ENCODE measurements at places on chromosomes 16 and 17.

DNA sequence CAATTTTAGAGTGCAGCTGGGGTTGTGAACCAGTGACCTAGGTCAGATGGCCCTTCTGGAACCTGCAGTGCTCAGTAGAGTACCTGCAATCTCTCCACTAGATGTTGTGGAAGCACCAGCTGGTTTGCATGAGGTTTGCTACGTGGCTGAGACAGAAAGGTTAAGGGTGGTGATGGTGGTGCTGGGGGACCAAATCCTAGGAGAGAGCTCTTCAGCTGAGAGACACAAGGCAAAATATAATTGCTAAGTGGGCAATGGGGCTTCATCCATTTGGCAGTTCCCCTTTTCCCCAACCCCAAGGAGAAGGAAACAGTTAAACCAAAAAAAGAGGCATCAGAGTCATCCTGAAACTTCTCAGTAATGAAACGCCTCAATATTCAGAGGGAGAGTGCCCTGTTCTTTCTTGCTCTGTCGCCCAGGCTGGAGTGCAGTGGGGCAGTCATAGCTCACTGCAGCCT lies 13.9 kb downstream of the ITPRIPL2 start:
- DNase-seq: no peak

DNA sequence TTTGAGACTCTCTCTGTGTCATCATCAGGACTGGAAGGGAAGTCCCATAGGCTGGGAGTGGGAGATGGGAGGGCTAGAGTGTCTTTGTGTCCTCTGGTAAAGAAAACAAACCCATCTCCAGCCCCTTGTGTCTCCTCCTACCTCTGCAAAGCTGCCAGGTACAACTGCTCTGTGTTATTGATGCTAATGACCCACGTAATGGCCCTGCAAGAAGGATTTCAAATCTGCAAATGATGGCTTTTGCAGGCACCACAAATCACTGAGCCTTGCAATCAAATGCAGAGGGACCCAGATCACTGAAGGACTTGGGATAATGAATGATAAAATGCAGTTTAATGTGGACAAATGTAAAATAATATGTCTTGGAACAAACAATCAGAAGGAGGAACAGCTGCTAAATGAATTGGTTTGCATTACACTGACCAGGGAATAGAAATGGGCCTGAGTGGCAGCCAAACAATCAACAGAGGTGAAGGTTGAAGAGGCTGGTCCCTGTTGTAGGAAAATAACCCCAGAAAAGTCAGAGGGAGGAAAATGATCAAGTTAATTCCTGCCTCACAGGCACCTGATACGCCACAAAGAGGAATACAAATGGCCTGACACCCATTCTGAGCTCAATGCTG lies 425.1 kb downstream of the UTP18 start:
- no peak for DNase-seq

- peak; percentile 27 for DNase-seq
These were observed 51.8 kb upstream of the JPH3 start for GRCh38 chr16:87550495-87550961.

DNA sequence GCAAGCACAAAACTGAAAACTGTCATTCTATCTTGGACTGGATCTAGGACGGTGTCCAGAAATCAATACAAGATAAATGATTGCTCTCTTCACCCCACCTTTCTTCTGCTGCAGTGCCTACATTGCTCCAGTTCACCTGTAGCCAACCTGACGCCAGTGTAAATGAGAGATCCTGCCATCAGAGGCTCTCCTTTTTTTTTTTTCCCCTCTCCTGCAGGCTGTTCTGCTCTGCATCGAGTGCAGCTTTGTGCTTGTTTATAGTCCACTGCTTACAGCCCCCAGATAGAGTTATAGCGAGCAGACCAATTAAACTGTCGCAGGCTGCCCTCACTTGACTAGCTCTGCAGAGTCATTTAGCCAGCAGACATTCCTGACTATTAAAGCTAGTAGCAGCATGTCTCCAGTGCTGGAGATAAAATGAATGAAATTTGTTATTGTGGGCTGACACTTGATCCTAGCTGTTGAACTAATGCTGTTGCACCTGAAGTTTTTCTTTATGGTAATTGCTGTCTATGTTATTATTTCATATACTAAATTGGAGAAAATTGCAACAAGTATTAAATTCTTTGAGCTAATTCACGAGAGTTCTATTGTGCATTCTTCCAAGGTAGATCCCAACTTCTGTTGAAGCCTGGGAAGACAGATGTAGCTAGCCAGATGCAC lies 257.1 kb downstream of the FTO start:
- no peak for DNase-seq

DNA sequence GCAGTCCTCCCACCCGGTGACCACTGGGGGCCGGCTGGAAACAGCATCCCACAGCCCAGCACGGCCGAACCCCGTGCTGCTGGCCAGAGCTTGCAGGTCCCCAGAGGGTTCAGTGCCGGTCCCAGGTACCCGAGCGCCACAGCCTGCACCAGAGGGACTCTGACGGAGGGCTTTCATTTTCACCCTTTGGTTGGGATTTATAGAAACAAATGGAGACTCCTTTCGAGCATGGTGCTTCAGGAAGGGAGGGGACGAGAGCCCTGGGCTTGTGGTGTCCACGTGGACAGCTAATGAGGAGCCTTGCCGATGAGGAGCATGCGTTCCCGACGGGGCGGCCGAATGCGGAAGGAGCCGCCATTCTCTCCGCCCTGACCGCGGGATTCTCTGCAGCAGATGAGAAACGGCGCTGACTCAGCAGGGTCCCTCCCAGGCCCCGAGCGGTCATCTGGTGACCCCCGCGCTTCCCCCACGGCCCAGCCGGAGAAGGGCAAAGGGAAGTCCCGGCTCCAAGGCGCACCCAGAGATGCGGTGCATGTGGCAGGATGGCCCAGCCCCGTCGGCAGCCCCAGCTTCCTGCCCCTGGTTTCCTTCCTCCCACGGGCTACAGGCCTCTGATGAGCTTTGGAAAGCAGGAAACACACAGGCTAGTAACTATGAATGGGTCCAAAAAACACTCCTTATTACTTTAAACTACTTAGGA lies 9.8 kb downstream of the SLC38A10 start:
- DNase-seq: peak; percentile 36

GRCh38 chr17:29549177-29549923 lies 17.5 kb downstream of the ABHD15 start:
- no peak for DNase-seq

- DNase-seq: no peak
These were observed 20.5 kb downstream of the PEMT start for GRCh38 chr17:17570798-17571716.

- DNase-seq: no peak
These were observed 16.7 kb downstream of the CCR7 start for GRCh38 chr17:40548491-40548981.

DNA sequence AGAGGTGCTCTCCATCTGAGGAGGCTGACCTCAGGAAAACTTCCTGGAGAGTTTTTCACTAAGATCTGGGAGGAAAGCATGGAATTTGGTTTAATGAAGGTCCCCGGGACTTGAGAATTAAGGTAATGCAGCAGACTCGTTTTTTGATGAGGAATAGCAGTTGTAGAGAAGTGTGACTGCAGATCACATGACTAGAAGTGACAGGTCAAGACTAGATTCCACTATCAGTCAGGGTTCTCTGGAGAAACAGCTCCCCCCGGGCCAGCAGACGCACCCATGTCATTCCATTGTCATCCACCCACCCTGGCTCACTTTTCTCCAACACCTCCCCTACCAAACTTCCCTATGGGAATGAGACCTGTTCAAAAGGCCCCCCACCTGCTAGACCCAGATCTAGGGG lies 1.9 kb upstream of the DHRS13 start:
- no peak for DNase-seq

- DNase-seq: no peak
These were observed 66.3 kb downstream of the CHD9 start for GRCh38 chr16:53121043-53121620.

GRCh38 chr16:18797746-18798145 lies 3.6 kb downstream of the ARL6IP1 start:
- no peak for DNase-seq

GRCh38 chr17:18172531-18173278 lies 10.9 kb upstream of the ALKBH5 start:
- DNase-seq: no peak

DNA sequence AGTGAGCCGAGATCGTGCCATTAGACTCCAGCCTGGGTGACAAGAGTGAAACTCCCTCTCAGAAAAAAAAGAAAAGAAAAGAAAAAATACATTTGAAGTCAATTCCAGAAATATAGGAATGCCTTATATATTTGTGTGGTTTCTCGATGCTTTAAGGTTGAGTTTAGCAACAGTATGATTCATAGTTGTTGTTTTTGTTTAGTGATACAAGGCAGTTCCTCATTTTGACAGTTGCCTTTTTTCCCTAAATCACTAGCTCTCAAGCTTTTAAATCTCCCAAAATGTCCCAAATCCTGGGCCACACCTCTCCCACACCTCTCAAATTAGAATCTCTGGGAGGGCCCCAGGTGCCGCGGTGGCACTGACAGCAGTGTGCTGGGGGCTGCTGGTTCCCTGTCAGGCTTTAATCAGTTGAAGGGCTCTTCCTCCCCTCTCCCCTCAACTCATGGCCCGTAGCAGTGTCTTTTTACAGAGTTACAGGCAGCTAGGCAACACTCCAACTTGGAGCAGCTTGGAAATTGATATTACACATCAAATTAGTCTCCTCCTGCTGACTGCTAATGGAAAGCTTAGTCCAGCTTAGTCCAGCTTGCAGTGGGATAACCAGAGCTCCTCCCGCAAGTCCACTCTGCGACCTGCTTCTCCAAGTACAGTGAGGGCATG lies 58.4 kb downstream of the EPN2 start:
- no peak for DNase-seq

GRCh38 chr17:81329927-81330883 lies 35.1 kb upstream of the SLC38A10 start:
- no peak for DNase-seq

DNA sequence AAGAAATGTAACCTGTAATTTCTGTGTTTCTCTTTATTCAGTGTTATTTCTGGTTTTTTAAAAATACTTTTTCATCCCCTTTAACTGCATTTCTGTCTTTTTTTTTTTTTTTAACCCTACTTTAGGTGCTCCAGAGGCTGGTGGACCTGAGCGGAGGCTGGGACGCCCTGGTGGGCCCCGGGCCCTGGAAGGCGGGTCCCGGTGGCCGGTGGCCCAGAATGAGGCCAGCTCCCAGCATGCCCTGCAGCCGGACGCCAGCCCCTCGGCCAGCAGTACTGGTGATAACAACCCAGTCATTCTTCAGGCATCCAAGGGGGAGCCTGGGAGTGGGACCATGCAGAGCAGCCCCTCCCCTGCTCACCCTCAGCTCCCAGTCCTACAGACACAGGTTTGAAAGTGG lies 1.5 kb downstream of the SRCAP start:
- DNase-seq: no peak

DNA sequence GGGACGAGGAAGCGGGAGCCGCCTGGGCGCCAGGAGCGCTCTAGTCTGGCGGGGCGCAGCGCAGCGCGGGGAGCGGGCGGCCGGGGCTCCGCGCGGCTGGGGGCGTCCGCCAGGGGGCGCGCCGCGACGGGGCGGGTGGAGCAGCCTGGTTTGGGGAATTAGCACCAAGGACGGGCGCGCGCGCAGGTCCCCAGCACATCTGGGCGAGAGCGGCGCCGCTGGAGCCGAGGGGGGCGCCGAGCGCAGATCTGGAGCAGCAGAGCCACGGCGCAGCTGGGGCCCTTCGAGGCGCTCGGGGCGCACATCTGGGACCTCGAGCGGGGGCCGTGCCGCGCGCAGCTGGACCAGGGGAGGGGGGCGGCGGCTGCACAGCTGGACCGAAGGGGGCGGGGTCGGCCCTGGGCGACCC lies at the start of gene NXPH3:
NXPH3 (plus strand) TSS at position 193 of the 409 bp plus-strand sequence. CDS start 349 bp downstream, outside the sequence.
- peak; percentile 34 for DNase-seq

GRCh38 chr17:55965051-55965450 lies 188.2 kb upstream of the ANKFN1 start:
- no peak for DNase-seq

DNA sequence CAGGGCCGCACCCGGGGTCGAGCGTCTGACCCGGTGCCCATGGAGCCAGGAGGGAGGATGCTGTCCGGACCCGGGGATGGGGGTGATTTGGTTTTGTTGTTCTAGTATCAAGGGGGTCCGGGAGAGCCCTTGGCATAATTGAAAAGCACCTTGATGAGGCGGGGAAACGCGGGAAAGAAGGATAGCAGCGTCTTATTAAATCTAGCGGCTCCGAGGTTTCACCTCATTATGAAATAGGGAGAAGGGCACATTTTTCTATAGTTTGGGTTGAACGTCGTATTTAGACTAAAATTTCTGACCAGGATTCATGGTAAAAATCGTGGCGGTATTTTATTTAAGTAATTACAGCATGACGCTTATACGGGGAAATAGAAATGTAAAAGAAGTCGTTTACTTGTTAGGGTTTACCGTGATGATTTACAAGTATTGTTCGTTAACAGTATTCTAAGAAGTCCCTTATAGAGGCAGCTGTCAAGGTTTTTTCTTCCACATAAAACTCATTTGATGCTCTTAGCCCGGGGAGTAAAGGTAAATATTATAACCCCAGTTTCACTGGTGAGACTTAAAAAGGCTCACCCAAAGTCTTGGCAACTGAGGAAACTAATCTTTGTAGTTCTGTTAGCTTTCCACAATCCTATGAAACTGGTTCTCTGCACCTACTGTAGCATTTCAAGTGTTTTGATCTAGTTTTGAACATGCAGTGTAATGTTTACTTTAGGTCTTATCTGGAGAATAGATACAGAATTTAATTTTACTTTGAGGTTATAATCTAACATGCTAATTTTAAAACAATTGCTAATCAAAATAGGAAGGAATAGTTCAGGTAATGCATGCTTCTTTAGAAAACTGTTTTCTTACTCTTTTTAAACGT lies 756 bp downstream of the LUC7L3 start:
- DNase-seq: no peak

GRCh38 chr16:22322021-22322471 lies 24.8 kb downstream of the POLR3E start:
- no peak for DNase-seq

GRCh38 chr17:56222255-56222654 lies 69.0 kb downstream of the ANKFN1 start:
- DNase-seq: no peak

GRCh38 chr17:64117981-64118979 lies 11.7 kb downstream of the ERN1 start:
- no peak for DNase-seq

- DNase-seq: no peak
These were observed 41.0 kb downstream of the PTRH2 start for GRCh38 chr17:59666235-59666634.

GRCh38 chr17:78114831-78115723 lies 13.5 kb downstream of the TMC6 start:
- DNase-seq: no peak

- no peak for DNase-seq
These were observed 20.9 kb downstream of the ABR start for GRCh38 chr17:1158879-1159278.

DNA sequence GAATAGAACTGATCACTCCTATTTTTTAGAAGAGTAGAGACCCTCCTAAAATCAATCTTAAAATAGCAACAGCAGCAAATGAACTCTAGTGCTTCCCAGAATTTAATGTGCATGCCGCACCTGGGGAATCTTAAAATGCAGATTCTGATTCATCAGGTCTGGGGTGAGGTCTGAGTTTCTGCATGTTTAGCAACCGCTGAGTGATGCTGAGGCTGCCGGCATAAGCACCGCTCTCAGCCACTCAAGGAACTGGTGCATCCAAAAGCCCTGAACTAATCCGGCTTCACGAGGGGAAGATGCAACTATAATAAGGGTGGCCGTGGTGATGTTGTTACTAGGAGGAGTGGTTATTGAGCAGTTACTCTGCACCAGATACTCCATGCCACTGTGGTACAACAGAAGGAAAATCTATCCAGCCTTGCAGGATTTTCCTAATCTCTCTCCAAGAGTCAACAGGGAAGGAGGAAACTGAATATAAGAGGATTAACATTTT lies 19.7 kb downstream of the SDK2 start:
- DNase-seq: no peak
